ENCODE measurements at places on chromosomes 12 and 14.

GRCh38 chr14:74048281-74048680 lies 29.1 kb downstream of the BBOF1 start:
- no peak for DNase-seq

DNA sequence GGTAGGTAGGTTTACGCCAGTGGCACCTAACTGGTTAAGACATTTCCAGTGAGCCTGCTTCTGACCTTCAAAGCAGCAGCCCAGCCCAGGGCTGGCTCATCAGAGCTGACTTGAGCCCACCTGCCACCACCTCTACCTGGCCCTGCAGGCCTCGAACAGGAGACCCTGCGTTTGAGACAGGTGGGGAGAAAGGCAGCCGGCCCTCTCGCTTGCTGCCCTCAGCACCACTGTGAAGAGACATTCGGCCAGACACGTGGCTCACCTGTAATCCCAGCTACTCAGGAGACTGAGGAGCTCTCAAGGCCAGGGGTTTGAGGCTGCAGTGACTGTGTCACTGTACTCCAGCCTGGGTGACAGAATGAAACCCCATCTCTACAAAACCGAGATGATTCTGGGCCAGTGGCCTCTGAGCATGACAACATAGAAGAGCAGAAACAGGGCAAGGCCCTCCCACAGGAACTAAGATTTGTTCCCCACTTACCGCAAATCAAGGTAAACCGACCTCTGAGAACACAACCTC lies 74.2 kb downstream of the TESC start:
- no peak for DNase-seq

GRCh38 chr14:39442293-39442692 lies 10.1 kb upstream of the FBXO33 start:
- DNase-seq, result no peak

DNA sequence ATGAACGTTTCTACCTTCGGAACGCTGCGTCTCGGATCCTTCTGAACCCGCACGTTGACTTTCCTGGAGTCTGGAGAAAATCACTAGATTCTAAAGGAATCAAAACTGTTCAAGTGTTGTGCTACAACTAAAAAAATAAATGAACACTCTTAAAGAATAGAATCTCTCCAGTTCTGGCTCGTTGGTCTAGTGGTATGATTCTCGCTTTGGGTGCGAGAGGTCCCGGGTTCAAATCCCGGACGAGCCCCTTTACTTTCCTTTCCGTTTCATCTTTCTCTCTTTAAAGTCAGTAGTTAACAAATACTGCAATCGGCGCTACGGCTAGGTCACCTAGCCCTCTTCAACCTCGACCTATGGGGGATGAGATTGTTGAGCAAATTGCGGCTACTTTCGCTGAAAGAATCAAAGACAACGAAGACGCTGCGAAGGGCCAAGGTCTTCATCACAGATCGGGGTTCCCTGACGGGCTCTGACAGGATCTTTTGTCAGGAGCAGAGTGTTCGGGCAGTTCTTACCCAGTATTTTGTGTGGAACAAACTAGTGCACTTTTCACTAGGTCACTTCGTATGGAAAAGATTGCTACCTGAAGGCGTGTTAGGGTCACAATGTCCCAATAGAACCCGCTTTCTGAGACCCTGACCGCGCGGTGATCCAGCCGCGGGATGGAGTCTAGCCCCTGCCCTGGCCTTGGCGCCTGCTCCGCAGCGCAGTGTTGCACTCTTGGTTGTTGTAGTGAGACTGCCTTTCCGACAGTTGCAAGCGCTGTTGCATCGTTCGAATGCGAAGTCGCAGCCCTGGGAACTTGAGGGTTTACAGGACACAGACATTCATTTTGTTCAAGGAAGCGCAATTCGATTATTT lies 8.4 kb downstream of the OR6S1 start:
- DNase-seq, result peak; percentile 47

DNA sequence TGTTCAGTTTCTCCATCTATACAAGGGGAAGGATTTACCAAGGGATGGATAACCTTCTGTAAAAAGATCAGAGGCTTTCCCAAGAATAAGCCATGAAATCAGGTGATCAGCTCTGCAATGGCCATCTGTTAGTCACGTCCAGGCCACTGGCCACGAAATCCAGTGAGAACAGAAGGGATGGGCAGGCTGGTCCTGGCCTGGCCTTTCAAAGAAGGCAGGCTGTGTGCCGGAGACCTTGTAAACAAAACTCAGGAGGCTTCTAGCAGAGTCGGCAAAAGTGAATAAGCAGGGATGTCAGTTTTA lies 68.5 kb downstream of the RNF34 start:
- no peak for DNase-seq

DNA sequence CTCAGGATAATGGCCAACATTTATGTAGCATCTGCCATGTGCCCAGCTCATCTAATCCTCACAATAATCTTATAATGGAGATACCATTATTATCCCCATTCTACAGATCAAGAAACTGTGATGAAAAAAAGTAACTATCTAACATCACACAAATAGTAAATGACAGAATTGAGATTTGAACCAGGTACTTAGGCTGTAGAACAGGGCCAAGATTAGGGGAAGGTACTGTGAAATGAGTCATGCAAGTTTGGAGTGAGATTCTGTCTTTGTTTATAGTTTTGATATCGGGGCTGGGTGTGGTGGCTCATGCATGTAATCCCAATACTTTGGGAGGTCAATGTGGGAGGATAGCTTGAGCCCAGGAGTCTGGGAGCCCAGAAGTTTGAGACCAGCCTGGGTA lies 1.3 kb upstream of the GNPTAB start:
- DNase-seq, result no peak

- no peak for DNase-seq
Measured at GRCh38 chr12:118347916-118348315, 24.8 kb downstream of the TAOK3 start.

GRCh38 chr12:442235-442884 lies 17.4 kb upstream of the B4GALNT3 start:
- DNase-seq, result peak; percentile 74

GRCh38 chr12:87266305-87266704 lies 762.9 kb downstream of the C12orf50 start:
- DNase-seq, result no peak
